D721Med (cell line): ENCODE measurements at places on chromosomes 5 and 9.

GRCh38 chr9:3586066-3586465 is 60.3 kb upstream of the RFX3 start:
- DNase-seq = no peak

- no peak for DNase-seq
These were observed 6.8 kb downstream of the INVS start for GRCh38 chr9:100105861-100106260.

- DNase-seq = no peak
These were observed 126.6 kb upstream of the IL12B start for GRCh38 chr5:159456722-159457465.

- DNase-seq = peak; percentile 37
These were observed 77.0 kb downstream of the ZCCHC7 start for GRCh38 chr9:37197158-37198038.

GRCh38 chr5:126837906-126838539 is 61.1 kb downstream of the LMNB1 start:
- no peak for DNase-seq

GRCh38 chr5:56480078-56480704 is 247.1 kb upstream of the ANKRD55 start:
- DNase-seq = no peak

DNA sequence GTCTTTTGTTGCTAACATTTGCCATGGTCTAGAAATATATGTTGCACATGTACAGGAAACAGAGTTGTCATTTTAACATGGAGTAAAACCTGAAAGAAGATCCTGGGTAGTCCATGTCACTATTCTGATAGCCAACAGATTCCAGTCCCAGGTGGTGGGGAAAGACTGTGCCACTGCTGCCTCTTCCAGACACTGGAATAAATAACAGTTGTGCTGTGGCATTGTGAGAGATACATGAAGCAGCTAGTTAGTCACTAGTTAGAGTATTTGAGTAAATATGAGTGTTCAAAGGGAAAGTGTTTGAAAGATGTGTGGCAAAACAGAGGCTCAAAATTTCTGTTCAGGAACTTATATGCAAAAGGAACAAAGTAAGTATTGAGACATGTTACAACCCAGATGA is 1408.3 kb downstream of the EFNA5 start:
- no peak for DNase-seq

- DNase-seq = no peak
These were observed 13.1 kb downstream of the DNAJB5 start for GRCh38 chr9:35002623-35003022.

GRCh38 chr9:124779368-124780059 is 2.6 kb downstream of the OLFML2A start:
- no peak for DNase-seq

- DNase-seq = no peak
These were observed 5.8 kb upstream of the PAIP2 start for GRCh38 chr5:139335811-139336210.

GRCh38 chr9:32543047-32543446 is 9.1 kb upstream of the SMIM27 start:
- no peak for DNase-seq
